ENCODE measurements at places on chromosomes 16 and 17. TPM values are rescaled to one million over a fixed set of nuclear protein-coding genes. Genes with fewer than 3 reads are reported as not detected.

The RSPRY1 gene
- total RNA-seq, result 51.9 TPM

The ARL5C gene
- not detected for total RNA-seq

The KRT16 gene
- not detected for total RNA-seq

The KREMEN2 gene
- total RNA-seq, result not detected

The DCXR gene
- 43.6 TPM for total RNA-seq

DNA sequence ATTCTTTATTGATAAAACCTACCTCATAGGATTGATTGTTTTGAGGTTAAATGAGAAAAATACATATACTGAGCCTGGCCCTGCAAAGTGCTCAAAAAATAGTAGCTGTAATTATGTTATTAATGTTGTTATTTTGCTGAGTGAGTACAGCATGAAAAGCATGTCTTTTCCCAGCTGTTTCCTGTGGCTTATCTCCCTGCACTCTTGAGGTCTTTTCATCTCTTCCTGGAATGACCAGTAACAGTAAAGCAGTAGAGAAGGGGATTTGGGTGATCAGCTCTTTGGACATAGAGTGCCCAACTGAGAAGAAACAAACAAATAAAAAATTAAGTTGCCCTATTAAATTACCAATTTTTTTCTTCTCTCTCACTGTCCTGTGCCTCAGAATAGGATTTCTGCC lies 53.7 kb downstream of the NFAT5 start:
- DNase-seq, result no peak

- no peak for DNase-seq
Measured at GRCh38 chr17:60395508-60396065, 3.7 kb upstream of the USP32 start.

DNA sequence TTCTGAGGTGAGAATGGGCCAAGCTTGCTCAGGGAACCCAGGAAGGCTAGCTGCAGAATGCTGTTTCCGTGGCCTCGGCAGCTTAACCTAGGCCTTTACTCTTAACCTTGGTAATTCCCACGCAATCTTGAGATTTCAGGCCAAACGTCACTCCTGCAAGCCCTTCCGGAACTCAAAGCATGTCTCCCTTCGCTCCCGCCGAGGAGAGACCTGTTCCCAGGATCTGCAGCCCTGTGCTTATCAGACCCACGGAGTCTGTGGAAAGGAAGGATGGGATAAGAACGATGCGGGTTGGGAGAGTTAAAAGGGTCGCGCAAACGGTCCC lies 524 bp upstream of the ZFP3 start:
- no peak for DNase-seq

GRCh38 chr17:11772031-11772430 lies 173.8 kb downstream of the DNAH9 start:
- DNase-seq, result no peak

DNA sequence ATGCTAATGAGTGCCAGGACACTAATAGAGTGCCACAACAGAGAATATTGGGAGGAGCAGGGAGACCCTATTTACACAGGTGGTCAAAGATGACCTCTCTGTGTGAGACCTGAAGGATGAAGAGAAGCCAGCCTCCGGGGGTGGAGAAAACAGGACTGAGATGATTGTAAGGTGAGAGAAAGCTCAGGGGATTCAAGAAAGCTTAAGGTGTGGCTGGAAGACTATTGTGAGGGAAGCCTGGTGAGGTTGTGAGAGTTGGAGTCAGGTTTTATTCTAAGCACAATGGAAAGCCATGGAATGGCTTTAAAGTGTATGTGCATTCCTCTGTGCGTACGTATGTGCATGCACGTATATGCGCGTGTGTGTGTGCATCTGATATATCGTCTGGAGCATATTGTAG lies 10.4 kb upstream of the MARCHF10 start:
- no peak for DNase-seq

DNA sequence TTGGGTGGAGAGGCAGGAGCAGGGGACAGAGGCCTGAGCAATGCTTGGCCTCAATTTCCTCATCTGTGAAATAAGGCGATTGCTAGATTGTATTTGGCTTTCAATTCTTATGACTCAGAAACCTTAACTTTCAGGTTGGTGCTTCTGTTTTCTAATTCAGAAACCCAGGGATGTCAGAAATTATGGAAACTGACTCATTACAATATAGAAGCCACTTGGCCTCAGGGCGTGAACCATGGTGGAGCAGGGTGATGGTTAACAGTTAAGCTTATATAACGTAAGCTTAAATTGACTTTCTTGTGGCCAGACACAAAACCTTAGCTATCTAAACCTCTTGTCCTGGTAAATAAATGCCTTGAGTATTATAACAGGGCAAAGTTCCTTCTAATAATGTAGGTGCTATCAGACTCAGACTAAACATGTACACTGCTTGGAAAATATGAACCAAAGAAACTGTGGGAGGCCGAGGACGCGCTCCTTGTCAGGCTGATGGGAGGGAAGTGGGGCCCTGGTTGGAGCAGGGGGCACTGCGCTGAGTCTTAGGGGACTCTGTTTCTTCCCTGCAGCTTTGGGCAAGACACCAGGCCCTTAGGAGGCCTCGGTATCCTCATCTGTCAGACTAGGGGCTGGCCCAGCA lies 17.1 kb upstream of the SREBF1 start:
- no peak for DNase-seq

DNA sequence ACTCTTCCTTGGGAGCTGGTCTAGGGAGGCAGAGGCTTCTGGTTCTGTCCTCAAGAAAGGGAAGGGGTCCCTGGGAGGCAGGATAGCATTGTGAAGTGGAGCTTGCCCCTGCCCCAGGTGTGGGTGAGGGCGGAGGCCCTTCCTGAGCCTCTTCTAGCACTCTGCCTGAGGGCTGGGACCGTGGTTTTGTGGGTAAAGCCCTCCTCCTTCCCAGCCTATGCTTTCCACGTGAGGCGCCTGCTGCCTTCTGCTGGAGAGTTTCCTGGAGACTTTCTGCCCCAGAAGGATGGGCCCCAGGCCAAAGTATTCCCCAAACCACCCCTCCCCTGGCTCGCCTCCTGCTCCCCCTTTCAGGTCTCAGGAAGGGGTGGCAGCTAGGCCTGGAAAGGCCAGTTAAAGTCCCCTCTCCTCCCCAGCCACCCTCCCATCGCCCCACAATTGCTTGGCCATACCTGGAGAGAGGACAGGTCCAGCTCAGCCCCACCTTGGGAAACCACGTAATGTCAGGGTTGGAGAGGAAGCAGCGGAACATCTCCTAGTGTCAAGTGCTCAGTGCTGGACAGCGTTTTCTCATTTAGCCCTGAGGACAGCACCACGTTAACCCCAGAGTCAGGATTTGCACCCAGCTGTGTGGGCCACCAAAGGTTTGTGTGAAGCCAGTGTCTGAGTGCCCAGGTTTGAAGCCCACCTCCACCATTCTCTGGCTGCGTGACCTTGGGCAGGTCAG lies 5.6 kb downstream of the SBK1 start:
- DNase-seq, result no peak

GRCh38 chr17:28367641-28368305 lies 2.3 kb downstream of the VTN start:
- DNase-seq, result no peak
